ENCODE measurements at places on chromosomes 5 and 9.

GRCh38 chr9:33466565-33467495, 6.9 kb downstream of the NOL6 start:
- peak; percentile 56 for DNase-seq

DNA sequence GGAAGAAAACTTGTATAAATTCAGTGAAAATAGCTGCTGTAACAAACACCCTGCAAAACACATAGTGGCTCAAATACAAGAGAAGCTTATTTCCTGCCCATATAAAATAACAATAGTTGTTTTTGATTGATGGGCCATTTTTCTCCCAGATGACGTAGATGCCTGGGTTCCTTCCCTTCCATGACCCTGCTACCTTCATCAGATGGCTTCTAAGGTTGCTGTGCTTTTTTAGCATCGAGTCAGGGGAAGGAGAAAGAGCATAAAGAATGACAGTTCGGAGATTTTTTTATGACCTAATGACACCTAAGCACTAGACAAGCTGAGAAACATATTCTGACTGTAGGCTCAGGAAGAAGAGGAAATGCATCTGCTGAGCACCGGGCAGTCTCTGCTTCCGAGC, 34.7 kb upstream of the DPYSL3 start:
- no peak for DNase-seq

DNA sequence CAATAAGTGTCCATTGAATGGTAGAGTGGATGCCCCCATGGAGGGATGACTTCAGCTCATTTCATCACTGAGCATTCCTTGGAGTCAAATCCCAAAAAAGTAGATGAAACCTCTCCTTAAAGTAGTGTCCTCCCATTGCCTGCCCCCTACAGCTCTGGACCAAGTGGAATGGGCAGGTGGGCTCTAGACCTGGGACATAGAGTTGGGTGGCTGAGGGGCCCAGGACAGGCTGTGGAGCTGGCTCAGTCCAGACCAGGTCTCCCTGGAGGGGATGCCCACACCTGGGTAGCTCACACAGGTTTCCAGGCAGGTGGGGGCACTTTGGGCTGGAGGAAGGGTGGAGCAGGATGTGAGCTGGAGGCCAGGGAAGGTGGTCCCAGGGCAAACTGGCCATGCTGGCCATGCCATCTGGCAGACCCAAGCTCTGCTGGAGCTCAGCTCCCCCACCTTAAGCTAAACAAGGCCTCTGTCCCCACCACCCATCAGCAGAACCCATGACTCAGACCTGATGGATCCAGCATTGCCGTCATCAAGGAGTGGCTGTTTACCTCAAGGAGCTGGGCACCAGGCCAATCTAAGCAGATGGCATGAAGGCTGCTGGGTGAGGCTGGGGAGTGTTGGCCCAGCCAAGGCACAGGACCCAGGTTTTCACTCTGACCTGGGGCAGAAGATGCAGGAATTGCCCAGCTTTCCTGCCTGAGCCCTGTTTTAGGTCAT, 6.2 kb upstream of the SPINK4 start:
- no peak for DNase-seq

GRCh38 chr5:57448751-57449150, 33.9 kb downstream of the ACTBL2 start:
- DNase-seq, result no peak

DNA sequence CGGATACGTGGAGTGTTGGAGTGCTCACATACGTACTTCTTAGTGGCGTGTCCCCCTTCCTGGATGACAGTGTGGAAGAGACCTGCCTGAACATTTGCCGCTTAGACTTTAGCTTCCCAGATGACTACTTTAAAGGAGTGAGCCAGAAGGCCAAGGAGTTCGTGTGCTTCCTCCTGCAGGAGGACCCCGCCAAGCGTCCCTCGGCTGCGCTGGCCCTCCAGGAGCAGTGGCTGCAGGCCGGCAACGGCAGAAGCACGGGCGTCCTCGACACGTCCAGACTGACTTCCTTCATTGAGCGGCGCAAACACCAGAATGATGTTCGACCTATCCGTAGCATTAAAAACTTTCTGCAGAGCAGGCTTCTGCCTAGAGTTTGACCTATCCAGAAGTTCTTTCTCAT, 73.5 kb upstream of the OTULINL start:
- DNase-seq, result no peak

DNA sequence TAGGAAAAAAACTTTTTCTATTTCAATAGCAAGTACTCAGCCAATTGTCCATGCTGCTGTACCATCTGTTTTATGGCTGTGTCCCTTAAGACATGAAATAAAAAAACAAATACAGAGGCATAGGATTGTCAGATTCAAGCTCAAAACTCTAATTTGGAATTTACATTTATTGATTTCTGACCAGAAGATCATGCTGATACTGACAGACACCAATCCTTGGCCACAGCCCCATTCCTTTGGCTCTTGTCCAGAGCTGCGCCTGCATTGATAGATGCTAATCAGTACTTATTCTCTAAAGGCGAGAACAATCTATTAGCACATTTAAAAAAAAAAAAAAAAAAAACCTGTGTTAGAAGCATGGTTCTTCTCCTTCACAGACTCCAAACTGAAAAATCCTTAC, 384.6 kb downstream of the TMEM232 start:
- DNase-seq, result no peak

DNA sequence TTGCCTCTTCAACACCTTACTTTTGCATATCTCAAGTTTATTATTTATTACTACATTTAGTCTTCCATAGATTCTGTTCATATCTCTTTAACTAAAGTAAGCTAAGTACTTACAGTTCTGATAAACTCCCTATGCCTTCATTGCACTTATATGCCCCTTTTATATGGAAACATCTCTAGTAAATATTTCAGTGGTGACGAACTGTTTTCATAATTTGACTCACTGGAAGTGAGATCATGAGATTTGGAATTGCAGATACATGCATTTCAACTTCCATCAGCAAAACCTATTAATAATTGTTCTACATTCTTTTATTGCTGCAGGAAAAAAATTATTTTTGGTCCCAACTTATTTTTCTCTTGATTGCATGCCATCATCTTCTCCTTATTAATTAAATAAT, 263.5 kb downstream of the CD180 start:
- DNase-seq, result no peak

DNA sequence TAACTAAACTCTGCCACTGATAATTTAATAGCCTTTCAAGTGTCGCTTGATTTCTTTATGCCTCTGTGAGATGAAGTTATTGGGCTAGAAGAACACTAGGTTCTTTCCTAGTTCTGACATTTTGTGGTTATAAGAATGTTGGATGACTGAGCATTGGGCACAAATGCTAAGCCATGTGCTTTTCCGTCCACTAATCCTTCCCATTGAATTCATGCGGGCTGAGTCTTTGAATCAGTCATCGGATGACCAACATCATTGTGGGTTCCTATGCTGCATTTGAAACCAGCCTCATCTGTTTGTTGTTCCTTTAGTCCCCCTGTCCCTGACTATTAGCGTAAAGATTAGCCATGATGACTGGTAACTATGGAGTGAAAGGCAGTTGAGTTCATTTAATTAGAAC, 58.5 kb downstream of the ALDH1A1 start:
- DNase-seq, result no peak

GRCh38 chr5:117769877-117770276, 1195.3 kb upstream of the SEMA6A start:
- DNase-seq, result no peak

DNA sequence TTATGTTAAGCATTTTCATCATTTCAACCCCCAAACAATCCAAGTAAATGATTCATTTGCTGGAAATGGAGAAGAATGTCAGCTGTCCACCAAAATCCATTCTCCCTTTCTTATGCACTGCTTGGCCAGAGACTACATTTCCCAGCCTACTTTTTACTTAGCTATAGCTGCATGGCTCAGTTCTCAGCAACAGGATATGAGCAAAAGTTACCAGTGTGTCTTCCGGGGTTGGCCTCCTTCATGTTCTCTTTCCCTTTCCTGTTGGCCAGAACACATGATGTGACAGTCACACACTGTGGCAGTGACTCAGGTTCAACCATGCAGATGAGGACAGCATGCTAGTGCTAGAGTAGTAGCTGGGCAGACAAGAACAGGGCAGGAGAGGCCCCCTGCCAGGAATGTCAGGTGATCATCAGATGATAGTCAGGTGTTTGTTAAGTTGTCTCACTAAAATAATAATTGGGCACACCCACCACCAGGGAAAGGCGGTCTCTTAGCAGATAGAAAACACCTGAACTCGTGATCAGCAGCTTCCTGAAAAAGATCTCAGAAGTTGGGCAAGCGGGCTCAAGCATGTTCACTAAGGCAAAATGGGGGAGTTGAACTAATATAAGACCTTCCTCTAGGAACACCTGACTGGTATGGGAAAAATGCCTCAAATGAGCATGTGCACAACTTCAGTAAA, 12.2 kb downstream of the GPR150 start:
- DNase-seq, result peak; percentile 44

GRCh38 chr9:37417857-37418618, 4.5 kb upstream of the GRHPR start:
- DNase-seq, result no peak

DNA sequence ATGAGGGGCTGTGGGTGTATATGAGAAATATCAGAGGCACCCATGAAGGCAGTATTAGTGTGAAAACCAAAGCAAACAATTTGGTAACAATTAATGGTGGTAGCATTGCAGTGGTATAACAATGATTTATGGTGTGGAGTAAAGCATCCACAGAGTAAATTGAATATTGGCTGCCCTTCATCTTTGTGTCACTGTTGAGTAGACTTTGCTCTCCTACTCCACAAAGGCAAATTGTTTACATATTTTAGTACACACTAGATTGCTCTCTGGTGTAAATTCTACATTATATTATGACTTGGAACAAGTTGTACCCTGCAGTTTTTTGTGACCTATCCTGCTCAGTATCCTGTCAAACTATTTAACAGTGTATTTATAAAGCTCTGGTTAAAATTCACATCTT, 455.5 kb upstream of the RORB start:
- no peak for DNase-seq
